Right ventricle myocardium superior (tissue), 1 donor: ENCODE measurements at places on chromosomes 4 and X.

GRCh38 chr4:34709564-34709963 is 1534.8 kb downstream of the ARAP2 start:
- DNase-seq = no peak

DNA sequence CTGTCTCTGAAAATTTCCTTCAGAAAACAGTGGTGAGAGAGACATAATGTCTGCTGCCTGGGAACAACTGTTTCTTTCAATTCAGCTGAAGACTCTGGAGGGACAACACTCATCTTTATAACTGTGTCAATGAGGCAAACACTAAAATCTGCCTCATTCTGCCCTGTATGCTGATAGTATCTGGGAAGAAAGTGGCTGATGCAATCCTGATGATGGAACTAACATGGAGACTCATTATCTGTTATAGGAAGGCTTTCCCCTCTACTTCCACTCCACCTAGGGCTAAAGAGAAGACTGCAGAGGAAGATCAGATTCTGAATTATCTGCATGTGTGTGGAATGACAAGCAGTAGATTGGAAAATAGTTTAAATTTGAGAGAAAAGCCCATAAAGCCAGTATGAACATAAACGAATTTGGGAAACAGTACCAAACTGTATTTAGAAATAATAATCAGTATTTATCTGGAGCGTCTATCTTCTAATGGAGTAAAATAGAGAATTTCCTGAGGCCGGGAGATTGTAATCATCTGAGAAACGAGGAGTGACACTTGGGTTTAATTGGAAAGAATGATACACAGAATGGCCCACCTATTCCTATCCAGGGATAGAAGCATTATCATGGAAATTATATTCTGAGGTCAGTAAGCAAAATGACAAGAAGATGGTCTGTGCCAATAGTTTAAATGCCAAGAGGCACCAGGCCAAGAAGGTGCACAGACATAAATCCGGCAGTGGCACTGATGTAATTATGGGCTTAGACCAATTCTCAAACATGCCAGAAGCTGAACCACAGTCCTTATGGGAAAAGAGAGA is 85.4 kb downstream of the SHISA3 start:
- no peak for DNase-seq

GRCh38 chr4:156391325-156391653 is 437.6 kb upstream of the CTSO start:
- no peak for DNase-seq

DNA sequence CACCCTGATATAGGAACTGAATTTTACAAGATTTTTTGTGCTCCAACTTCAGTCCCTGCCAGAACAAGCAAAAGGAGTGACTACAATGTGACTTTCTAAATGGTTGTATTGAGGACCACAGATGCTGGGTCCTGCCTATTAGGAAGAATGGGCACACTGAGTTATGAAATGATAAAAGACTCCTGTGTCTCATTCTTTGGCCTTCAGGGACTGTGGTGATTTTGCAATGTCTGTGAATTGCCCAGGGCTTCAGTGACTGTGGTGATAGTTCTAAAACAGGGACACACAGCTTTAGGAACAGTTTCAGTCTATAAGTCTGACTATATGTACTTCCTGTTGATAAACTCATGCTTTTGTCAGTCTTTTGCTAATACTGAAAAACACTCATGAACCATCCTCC is 210.2 kb downstream of the DMD start:
- no peak for DNase-seq

GRCh38 chrX:16745659-16746058 is 26.2 kb downstream of the SYAP1 start:
- no peak for DNase-seq
